Stimulated activated CD8-positive, alpha-beta memory T cell treated with anti-CD3 and anti-CD28 coated beads, Interleukin-2, amount 100 ng/mL, for 1 hour (primary cell): ENCODE measurements at places on chromosomes 5 and 9.

GRCh38 chr5:32523625-32524024 is 61.7 kb upstream of the SUB1 start:
- no peak for DNase-seq

DNA sequence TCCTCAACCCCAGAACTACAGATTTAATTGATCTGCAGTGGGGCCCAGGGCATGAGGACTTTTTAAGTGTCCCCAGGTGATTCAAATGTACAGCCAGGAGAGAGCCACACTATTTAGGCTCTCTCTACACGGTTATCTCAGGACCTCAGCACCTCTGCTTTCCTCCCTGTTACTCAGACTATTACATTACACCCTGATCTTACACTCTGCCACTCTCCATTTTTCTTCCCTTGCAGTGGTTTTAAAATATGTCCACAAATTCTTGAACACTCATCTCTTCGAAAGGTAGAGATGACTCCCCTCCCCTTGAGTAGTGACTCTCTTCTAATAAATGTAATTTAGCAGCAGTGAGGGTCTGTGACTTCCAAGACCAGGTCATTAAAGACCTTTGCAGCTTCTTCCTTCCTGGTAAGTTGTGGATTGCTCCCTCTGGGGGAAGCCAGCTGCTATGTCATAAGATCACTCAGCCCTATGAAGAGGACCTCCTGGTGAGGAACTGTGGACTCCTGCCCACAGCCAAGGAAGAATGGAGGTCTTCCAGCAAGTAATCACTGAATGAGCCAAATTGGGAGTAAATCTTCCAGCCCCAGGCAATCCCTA is 87.5 kb upstream of the SSBP2 start:
- no peak for DNase-seq

DNA sequence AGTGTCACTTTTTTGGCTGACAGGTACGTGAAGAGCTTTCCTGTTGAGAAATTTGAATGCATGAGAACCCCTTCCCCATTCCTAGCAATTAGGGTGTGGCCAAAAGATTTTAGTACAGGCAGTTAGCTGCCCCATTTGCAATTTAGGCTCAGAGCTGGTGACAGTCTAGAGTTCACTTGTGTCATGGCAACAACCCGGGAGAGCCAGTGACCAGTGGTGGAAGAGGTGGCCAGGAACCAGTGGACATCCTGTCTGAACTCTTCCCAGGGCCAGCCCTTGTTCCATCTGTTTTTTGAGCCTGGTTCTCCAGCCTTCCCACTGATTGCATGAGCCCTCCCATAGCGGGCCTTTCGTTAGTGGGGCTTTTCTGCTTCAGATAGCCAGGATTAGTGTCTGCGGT is 2.5 kb upstream of the NEUROG1 start:
- no peak for DNase-seq

GRCh38 chr5:370959-371810 is 49.7 kb downstream of the AHRR start:
- no peak for DNase-seq

GRCh38 chr5:122586351-122586750 is 188.5 kb upstream of the SNX2 start:
- no peak for DNase-seq

DNA sequence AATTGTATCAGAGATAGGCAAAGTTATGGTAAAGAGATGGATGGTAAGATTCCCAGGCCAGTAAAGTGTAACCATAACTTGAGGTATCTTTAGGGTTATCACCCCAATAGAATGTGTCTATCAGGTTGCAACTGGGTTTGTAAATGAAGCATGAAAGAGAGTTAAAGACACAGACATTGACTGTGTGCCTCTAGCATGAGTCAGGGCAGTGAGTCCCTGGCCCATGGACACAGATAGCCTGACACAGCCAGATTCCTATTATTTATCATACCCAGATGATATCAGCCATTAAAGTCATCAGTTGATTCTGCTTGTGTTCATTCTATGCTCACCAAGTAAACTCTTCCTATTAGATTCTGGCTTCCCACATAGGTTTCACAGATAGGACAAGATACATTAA is 33.5 kb upstream of the SNAPC3 start:
- no peak for DNase-seq

- no peak for DNase-seq
Measured at GRCh38 chr9:136694163-136694871, 7.1 kb upstream of the AGPAT2 start.
